ENCODE measurements at places on chromosomes 2 and 18.

- no peak for DNase-seq
Measured at GRCh38 chr2:108377815-108378630, at the start of gene SULT1C4. Gene SULT1C4 (plus strand): TSS chr2:108377954. CDS start chr2:108378338, 384 bp downstream.

GRCh38 chr2:33645861-33646260 lies 46.8 kb upstream of the FAM98A start:
- no peak for DNase-seq

DNA sequence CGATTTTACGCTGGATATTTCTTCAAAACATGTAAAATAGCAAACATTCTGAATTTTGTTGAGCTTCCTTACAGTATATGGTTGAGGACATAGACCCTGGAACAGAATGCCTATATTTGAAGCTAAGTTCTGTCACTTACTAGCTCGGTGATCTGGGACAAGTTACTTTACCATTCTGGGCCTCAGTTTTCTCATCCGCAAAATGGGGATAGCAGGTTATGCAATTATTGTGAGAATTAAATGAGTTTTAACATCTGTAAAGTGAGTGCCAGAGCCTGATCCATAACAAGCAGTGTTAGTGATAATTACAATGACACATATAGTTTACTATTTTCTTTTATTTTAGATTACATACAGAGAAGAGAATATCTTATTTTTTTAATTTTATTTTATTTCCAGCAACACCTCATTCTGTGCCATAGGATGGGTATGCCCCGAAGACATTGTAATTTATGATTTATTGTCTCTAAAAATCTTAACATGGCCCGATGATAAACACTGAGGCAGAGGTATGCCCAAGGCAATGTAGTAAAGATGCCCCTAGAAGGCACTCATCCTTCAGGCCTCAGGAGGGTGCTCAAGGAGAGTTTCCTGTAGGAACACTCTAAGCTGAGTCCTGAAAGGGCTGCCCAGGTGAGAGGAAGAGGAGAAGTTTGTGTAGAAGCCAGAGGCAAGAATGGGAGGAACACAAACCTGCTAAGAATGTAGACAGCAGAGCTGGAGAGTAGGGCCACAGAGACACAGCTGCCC lies 250.9 kb downstream of the BCL11A start:
- no peak for DNase-seq

DNA sequence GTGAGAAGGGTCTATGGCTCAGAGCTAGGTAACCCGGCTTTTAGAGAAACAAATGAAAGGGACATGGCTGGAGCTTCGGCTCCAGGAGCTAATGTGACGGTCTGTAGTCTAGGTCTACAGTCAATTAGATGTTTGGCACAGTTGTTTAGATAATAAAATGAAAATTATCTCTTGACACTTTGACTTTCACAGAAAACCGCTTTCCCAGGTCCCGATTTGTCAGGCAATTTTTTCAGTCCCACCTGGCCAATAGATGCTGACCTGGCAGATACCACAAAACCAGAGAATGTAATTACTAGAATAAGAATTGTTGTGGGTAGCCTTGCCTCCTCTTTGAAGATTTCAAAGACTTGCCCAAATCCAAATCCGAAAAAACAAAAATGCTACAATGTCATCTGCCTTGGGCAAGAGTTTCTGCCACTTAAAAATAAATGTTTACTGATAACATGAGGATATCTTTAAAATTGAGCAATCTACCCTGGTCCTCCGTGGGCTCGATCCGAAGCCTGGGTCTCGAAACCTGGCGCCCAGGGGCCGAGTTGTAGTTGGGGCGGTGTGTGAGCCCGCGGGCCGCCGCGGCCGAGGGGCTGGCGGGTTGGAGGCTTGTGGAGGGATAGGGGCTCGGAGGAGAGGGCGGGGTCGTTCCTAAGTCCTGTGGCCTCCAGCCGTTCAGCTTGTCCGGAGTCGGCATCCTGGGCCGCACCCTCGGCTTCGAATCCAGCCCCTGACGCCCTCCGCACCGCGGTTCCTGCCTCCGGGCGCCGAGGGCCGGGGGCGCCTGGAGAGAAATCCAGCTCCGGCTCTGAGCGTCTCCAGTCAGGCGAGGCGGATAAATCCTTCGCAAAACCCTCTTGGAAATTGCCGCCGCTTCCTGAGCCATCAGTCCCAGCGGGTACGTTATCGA lies 2.3 kb downstream of the EMX1 start:
- no peak for DNase-seq

GRCh38 chr2:762646-763045 lies 85.4 kb upstream of the TMEM18 start:
- DNase-seq: no peak

GRCh38 chr2:19235308-19235707 lies 123.1 kb downstream of the OSR1 start:
- DNase-seq: no peak

- no peak for DNase-seq
Measured at GRCh38 chr2:99275882-99276281, 20.4 kb upstream of the LYG2 start.

DNA sequence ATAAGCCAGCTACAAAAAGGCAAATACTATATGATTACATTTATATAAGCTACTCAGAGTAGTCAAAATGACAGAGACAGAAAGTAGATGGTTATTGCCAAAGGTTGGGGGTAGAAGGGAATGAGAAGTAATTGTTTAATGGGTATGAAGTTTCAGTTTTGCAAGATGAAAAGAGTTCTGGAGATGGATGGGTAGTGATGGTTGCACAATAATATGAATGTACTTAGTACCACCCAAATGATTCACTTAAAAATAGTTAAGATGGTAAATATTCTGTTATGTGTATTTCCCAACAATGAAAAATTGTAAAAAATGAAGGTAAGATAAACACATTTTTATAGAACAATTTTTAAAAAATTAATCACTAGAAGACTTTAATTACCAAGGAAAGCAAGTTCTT lies 448.4 kb downstream of the ADCYAP1 start:
- DNase-seq: no peak

DNA sequence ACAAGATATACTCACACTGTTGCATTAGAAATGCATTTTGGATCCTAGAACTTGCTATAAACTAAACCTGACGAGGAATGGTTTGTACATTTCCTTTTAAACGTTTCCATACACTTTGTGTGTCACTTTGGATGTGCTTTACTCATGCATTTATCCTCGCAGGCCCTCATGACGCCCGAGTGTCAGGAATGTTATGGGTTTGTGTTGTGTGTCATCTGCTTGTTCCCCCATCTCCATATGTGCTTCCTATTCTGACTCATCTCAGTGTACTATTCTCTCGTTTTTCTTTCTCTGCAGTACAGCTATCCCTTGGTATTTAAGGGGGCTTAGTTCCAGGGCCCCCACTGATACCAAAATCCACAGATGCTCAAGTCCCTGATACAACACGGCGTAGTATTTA lies 121.5 kb upstream of the RASGRP3 start:
- no peak for DNase-seq

DNA sequence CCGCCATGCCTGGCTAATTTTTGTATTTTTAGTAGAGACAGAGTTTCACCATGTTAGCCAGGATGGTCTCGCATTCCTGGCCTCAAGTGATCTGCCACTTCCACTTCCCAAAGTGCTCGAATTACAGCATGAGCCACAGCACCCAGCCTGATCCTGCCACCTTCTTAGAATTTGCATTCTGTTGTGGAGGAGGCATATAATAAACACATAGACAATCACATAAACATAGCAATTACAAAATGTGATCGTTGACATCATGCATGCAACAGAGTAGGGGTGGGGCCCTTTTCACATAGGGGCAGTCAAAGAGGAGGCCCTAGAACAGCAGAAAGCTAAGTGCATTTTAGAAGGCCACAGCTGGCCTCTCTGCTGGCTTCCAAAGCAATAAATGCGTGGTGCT lies 39.9 kb upstream of the TSPYL6 start:
- no peak for DNase-seq

GRCh38 chr2:209316141-209316540 lies 107.7 kb upstream of the MAP2 start:
- no peak for DNase-seq

DNA sequence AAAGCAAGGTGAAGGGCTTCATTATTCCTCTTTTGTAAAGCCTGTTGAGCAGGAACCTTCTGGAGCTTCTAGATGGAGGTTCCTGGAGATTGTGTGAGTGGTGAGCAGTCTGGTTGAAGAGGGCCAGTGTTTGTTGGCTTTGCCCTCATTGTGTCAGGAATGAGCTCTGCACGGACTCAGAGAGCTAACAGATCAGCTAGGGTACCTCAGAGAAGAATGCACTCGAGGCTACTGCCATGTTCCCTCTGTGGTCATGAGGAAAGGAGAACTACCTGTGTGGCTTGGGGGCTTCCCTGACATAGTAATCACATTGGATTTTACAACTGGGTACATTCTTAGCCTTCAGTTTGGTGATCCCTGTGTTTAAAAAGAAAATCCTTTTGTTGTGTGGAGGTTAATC lies 46.6 kb downstream of the SPTBN1 start:
- DNase-seq: no peak

GRCh38 chr2:233643128-233643527 lies 6.9 kb downstream of the UGT1A10 start:
- no peak for DNase-seq

GRCh38 chr2:85527787-85528186 lies 11.2 kb upstream of the MAT2A start:
- no peak for DNase-seq

GRCh38 chr2:229098801-229099200 lies 172.3 kb downstream of the PID1 start:
- no peak for DNase-seq

- no peak for DNase-seq
Measured at GRCh38 chr18:25141399-25141798, 210.6 kb downstream of the ZNF521 start.

DNA sequence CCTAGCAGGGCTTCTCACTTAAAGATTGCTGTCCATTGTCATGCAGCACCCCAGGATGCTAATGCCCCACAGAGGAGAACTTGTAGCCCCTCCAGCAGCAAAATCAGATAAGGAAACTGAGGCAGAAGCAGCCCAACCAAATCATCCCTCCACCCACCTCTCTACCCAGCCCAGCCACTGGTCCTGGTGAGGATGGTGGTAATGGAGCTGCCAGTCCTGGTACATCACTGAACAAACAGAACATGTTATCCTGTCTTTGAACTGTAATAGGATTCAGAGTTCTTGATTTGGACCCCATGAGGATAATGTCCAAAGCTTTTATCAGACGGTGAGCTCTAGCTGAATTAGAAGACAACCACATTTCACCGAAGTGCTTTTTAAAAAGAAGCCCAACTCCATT lies 113.2 kb downstream of the MRO start:
- no peak for DNase-seq

DNA sequence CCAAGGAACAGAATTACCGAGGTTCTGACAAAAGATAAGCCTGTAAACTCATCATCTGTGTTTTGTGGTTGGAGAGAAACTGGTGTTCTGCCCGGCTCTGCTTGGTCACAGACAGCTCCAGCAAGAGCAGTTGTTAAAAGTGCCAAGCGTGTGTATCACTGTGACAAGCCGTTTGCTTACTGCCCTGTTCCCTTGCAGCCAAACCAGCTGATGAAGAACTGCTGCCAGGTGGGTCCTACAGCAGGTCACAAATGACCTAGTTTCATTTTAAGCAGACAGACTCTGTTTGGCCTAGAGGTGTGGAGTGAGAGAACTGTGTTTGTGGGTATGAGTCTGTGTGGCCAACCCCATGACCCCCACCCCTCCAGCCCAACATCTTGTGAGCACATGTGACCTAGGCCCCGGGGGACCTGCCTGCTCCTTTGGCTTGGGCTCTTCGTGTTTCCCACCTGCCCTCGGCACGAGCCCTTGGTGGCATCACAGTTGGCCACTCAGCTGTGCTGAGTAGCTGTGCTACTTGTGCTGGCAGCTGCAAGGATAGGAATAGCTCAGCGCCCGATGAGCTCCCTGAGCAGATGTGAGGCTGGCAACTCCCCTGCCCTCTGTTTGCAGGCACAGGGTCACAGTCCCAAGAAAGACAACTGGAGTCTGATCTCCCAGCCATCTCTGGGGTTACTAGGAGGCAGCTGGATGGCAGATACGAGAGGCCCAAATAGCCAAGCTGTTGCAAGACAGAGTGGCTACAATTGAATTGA lies 9.7 kb downstream of the OXER1 start:
- DNase-seq: no peak

GRCh38 chr18:46332286-46332801 lies 228.2 kb downstream of the HAUS1 start:
- no peak for DNase-seq

- DNase-seq: no peak
Measured at GRCh38 chr2:191891656-191892055, 44.8 kb upstream of the CAVIN2 start.

DNA sequence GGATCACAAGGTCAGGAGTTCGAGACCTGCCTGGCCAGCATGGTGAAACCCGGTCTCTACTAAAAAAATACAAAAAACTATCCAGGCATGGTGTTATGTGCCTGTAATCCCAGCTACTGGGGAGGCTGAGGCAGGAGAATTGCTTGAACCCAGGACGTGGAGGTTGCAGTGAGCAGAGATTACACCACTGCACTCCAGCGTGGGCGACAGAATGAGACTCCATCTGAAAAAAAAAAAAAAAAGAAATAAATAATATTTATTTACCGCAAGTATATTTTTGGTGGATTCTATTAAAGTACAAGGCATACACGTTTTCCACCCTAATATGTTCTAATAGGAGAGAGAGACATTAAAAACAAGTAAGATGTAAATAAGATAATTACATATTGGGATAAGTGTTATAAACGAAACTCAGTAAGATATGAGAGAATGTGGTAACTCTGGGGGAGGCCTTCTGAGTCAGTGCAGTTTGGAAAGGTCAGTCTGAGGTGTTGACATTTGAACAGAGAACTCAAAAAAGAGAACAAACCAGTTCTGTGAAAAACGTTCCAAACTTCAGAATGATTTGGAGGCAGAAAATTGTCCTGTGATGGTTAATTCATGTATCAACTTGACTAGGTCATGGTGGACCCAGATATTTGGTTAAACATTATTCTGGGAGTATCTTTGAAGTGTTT lies 8.8 kb upstream of the POLI start:
- no peak for DNase-seq

DNA sequence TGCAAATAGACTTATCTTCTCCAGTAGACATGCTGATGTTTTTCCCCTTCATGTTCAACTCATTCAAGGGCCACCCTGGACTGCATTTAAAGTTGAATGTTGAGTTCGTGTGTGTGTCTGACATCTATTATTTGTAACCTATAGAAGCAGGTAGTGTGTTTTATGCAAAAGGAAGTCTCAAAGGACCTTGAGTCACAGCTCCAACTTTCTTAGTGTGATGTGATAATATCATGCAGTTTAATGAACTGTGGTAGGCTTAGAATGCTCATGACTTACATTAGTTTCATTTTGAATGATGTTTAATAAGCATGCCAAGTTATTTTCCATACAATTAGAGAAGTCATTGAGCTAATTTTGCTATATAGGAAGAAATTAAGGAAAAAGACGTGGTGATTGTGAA lies 67.9 kb downstream of the CERS6 start:
- DNase-seq: no peak

- no peak for DNase-seq
Measured at GRCh38 chr2:43001055-43001378, 208.6 kb upstream of the HAAO start.

DNA sequence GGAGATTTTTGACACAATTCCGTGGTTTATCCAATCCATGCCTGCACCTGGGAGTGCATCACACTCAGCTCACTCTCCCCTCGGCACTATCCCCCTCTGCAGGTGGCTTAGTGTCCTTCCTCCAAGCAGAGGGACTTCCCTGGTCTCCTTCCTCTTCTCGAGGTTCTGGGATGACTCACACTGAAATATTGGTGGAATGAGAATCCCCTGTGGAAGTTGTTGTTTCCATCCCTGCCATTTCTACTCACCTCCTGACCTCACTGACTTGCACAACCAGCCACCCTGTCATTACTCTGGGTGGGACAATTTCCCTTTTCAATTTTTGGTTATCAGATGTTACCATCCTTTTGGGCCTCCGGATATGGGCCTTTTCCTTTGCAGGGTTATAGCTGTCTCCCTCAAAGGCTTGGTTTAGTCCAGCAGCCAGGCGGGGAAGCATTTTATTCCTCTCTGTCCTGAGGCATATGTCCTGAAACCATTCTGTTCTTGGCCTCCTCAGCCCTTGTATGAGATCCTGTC lies 59.9 kb downstream of the PTPRM start:
- no peak for DNase-seq

Measured in stimulated activated CD8-positive, alpha-beta memory T cell treated with anti-CD3 and anti-CD28 coated beads, Interleukin-4, amount 100 ng/mL, for 4 hours (primary cell).